H7 (cell line): ENCODE measurements at places on chromosomes 12 and 14.

DNA sequence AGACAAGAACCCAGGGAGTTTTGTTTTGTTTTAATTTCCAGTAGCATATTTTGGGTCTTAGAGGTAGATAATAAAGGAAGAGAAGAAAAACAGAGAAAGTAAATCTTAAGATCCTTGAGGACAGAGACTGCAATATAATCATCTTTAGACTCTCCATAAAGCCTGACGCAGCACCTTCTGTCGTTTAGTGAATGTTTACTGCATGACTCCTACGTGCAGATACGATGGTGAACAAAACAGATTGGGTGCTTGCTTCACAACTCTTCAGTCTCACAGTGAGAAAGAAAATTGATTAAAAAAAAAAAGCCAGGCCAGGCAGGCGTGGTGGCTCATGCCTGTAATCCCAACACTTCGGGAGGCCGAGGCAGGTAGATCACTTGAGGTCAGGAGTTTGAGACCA is 86.9 kb downstream of the STON2 start:
- DNase-seq: no peak

- DNase-seq: no peak
Measured at GRCh38 chr14:74605531-74606223, 6.4 kb downstream of the LTBP2 start.

- peak; percentile 31 for DNase-seq
Measured at GRCh38 chr12:122028165-122028904, 6.7 kb downstream of the BCL7A start.

GRCh38 chr12:95851606-95852005 is 7.1 kb upstream of the SNRPF start:
- DNase-seq: no peak

DNA sequence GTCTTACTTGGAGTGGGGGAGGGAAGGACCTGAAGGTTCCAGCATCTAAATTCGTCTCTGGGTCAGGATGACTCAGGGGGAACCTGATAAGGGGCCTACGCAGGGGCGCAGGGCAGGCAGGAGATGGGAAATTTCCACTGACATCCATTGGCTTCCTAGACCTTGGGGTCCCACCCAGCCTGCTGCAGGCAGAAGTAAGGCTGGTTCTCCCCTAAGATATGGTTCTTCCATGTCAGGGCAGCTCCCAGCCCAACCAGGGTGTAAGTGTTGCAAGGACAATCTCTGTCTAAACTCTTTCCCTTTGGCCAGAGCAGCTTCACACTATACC is 2.1 kb upstream of the NDRG2 start:
- peak; percentile 43 for DNase-seq

GRCh38 chr14:96519970-96520369 is 17.8 kb downstream of the PAPOLA start:
- DNase-seq: no peak

GRCh38 chr14:74977164-74977900 is 21.9 kb upstream of the PGF start:
- peak; percentile 40 for DNase-seq

GRCh38 chr12:107677671-107678070 is 7.9 kb upstream of the PWP1 start:
- DNase-seq: no peak

GRCh38 chr12:75115748-75116147 is 93.9 kb downstream of the KCNC2 start:
- DNase-seq: no peak

GRCh38 chr14:58238252-58239243 is 6.1 kb upstream of the PSMA3 start:
- DNase-seq: peak; percentile 50

- DNase-seq: no peak
Measured at GRCh38 chr12:90695415-90695814, 259.6 kb downstream of the CCER1 start.

- DNase-seq: no peak
Measured at GRCh38 chr12:110088936-110089335, 35.2 kb upstream of the IFT81 start.

DNA sequence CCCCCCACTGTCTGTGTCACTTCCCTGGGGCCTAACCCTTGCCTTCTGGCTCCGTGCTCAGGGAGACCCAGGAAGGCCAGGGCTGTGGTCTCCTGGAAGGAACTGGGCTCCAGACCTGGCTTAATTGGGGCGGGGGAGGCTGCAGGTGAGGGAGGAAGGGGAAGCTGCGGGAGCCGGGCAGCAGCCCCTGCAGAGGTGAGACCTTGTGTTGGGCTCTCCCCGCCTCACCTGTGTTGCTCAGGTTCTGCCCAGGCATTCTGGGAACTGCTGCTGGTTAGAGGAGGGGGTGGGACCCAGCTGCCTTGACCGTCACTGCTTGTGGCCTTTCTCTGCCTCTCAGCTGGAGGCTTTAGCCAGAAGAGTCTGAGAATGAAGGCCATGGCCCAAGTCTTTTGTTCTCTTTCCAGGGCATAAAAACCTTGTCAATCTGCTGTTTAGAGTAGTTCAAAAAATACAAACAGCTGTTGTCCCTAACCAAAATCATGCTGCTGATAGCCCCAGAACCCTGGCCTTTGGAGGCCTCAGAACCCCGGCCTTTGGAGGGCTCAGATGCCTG is 247.6 kb downstream of the CHST11 start:
- peak; percentile 77 for DNase-seq

GRCh38 chr14:81839056-81839455 is 305.4 kb upstream of the SEL1L start:
- no peak for DNase-seq

DNA sequence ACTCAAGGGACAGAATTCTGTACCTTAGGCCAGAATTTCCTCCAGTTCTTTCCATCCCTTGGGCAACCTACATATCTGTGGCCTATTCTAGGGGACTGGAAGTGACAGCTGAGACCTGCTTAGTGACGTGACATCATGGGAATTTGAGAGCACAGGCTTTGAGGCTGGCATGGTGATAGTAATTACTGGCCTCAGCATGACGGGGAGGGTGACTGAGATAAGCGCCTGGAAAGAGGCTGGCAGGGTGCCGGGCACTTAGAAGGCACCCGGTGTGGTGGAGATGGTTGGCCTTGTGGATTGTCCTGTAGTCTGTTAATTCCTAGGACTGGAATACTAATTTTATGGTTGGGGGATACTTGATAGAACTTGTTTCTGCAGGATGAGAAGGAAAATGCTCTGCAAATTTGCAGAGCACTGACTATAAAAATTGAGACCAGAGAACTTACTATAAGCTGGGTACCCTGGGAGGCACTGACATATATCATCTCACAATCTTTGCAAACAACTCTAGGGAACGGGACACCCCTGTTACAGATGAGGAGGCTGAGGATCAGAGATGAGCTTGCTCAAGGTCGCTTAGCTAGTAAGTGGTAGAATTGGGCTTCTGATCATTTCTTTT is 42.2 kb upstream of the TBX3 start:
- DNase-seq: no peak

DNA sequence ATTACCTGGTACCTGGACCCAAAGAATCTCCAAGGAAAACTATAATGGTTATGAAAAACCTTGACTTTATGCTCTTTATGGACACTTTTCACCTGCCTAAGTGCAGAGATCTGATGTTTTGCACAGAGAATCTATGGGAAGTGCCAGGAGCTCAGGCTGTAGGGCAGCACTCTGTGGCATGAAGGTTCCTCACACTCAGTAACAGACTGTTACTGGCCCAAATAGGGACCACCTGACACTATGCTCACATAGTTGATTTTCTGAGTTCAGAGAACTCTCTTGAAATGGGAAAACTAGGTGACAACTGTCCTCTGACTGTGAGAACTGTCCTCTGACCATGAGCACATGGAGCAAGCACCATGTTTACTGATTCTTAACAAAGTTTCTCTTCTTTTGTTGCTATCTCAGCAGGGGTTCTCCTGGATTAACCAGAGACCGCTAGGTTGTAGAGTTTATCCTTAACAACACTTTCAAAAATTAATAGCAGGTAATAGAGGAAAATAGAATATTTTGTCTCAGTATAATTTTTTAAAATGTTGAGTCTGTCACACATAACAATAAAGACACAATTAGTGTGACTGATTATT is 101.6 kb downstream of the STXBP6 start:
- no peak for DNase-seq

DNA sequence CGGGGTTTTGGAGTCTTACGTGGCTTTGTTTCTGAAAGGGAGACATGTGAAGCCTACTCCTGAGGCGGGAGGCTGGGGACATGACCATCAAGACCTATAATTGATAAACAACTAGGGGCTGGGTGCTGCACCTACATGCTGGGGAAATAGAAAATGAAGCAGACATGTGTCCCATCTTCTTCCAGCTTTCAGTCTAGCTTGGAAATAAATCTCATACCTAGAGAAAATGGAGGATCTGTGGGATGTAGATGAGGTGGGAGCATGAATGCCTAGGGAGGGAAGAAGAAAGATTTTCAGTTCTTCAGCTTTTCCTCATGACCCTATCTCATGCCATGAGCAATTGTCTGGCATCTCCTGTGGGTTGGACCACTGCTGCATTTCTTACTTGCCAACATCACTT is 22.1 kb downstream of the EMP1 start:
- DNase-seq: no peak

DNA sequence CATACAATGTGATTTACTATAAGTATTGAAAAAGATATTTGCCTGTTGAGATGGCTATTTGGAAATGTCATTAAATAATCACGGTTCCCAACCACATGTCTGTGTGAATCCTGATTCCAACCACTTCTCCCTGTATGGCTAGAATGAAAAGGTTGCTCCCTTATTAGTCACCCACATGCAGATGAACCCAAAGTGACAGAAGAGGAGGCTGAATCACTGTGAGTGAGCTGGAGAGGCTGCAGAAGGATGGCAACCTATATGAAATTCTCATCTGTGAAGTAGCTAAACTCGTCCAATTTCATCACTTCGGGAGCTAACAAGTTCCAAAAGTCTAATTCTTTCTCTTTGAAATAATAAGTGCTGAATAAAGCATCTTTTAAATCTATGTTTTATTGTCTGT is 300.5 kb downstream of the PRKD1 start:
- DNase-seq: no peak
